ENCODE measurements at places on chromosomes 7 and 10.

GRCh38 chr10:73183667-73184281, 15.9 kb downstream of the FAM149B1 start:
- no peak for DNase-seq

DNA sequence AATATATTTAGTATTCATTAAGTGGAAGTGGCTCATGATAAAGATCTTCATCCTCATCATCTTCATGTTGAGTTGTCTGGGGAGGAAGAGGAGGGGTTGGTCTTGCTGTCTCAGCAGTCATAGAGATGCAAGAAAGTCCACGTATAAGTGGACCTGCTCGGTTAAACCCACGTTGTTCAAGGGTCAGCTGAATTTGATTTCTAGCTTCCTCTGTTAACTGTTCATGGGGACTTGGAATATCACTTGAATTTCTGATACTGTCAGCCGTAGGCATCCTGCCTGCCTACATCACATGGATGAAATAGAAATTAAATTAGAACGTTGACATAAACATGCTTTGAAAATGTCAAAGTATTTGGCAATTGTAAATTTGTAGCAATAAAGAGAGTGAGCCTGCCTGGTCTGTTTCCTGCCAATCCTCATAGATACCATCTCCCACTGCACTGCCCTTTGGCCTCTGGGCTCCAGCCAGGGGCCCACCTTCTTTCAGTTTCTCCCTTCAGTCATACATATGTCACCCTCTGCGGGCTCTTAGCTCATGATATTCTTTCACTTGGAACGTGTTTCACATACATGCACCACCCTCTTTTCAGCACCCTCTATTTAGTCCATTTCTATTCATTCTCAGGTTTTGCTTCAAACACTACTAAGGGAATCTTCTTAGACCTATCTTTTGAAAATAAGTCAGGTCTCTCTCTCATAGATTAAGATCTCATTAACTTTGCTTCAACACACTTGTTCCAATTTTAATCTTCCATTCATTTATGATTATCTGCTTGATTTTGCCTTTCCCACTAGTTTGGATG, 376.3 kb downstream of the IPMK start:
- no peak for DNase-seq

GRCh38 chr10:26095781-26096180, 120.8 kb upstream of the GAD2 start:
- DNase-seq = no peak

- DNase-seq = no peak
Measured at GRCh38 chr7:673681-674453, 52.6 kb upstream of the DNAAF5 start.

DNA sequence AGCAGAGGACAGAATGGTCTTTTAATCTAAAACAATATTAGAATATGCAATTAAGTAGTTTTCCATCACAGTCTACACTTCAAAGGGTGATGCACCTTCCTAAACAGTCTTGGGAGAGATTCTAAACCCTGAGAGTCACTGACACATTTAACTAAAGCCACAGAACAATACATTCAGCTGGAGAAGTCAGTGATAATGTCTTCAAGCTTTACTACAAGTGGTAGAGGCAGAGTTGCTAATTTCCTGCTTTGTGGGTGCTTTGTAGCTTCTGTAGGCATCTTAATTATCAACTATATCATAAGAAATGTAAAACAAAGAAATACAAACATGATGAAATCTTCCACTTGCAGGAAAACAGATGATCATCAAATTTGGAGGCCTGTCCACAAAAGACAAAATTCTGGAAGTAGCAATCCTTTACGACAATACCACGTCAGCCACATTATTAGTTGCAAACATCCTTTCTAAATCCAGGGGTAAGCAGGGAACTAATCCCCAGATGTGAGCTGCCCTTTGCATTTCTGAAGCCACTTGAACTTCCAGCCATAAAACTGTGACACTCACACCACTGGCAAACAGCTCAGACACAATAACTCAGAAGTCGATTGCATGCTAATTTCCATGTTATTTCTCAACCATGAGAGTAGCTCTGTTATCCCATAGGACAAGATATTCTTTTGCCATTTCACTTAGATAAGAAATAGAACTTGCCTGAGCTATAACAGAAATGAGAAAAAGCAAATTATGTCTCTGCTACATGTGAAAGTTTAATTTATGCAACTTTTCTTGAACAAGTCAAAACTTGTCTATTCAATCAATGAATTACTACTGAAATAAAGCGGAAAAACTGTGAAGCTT, 212.2 kb downstream of the FAM107B start:
- no peak for DNase-seq

DNA sequence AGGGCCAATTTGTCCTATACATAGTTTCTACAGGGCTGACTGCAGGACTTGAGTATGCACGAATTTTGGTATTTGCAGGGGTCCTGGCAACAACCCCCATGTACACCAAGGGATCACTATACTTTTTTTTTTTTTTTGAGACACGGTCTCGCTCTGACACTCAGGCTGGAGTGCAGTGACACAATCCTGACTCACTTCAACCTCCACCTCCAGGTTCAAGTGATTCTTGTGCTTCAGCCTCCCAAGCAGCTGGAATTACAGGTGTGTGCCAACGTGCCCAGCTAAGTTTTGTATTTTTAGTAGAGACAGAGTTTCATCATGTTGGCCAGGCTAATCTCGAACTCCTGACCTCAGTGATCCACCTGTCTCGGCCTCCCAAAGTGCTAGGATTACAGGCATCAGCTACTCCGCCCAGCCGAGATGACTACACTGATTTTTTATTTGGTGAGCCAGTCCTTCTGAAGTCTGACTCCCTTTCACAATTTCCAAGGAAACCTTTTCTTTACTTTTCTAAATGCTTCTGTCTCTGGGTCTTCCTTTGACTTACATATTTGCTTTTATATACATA, 19.8 kb downstream of the CFAP70 start:
- DNase-seq = no peak

- no peak for DNase-seq
Measured at GRCh38 chr7:4960363-4960762, 1.4 kb upstream of the MMD2 start.

DNA sequence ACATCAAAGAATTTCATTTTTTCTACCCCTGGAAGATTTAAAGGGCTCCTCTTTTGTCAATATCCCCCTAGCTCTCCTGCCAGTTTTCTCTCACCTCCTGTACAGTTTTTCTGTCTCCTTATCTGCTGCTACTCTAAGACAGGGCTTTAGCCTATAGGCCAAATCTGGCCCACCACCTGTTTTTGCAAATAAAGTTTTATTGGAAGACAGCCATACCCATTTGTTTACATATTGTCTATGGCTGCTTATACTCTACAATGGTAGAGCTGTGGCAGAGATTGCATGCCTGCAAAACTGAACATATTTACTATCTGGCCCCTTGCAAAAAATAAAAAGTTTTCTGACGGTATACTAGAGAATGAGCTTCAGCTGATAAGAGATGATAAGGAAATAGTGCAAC, 37.4 kb upstream of the GARS1 start:
- no peak for DNase-seq

- DNase-seq = no peak
Measured at GRCh38 chr7:156219307-156220077, 407.2 kb upstream of the SHH start.

DNA sequence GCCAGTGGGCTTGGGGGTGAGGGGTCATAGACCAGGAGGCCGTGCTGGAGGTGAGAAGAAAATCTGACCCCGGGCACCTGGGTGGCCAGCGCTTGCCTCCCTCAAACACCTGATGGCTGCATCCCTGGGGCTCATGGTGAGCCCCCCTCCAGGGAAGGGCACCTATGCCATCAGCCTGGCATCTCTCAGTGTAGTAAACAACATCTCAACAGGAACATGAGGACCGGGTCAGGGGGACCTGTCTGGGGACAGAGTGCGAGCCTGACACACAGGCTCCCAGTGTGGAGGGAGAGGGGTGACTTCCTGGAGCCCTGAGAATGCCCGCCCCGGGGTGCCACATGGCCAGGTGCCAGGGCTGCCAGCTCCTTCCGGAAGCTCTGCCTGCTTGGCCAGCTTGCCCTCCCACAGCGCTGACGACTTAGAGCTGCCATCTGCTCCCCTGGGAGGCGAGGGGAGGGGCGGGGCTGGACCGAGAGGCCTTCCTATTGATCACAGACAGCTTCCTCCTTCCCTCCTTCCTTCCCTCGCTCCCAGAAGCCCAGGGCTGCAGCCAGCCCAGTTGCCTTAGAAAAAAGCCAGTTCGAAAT, 12.3 kb downstream of the STX1A start:
- no peak for DNase-seq

GRCh38 chr7:101935521-101936141, 118.2 kb downstream of the CUX1 start:
- no peak for DNase-seq

GRCh38 chr10:317271-317769, 182.1 kb downstream of the ZMYND11 start:
- DNase-seq = no peak

GRCh38 chr7:6260291-6261187, 11.9 kb downstream of the CYTH3 start:
- DNase-seq = no peak

- no peak for DNase-seq
Measured at GRCh38 chr7:2649991-2650390, 18.2 kb downstream of the TTYH3 start.

DNA sequence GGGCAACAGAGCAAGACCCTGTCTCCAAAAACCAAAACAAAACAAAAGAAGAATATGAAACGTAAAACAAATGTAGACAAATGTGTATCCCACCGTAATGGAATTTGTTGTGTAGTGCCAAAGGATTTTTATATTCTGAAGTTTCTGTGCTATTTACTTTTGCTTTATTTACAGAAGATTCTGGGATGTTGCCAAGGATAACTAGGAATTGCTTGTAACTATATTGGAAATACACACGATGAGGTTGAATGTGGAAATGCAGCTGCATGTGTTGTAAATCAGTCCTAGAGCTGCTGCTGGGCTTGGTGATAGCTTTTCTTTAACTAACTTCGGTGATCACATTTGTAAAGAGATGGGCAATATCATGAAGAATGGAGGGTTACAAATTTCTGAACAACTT, 39.5 kb downstream of the GALNT17 start:
- no peak for DNase-seq

DNA sequence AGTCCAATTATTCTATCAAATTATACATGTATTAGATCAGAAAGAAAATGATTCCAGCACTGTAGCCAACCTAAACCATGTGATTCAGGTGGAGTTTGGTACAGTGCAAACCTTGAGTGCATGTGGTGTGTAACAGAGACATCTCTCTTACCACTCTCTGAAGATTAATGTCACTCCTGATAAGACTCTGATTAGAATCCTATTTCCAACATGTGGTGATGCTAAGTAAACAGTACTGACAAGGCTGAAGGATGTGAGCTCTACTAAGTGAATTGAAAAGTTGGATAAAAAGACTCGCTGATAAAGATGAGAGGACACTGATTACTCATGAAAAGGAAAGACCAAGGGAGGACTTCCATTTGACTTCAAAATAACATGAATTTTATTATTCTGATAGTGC, 232.0 kb downstream of the SDK1 start:
- no peak for DNase-seq

GRCh38 chr10:131211559-131211958, 100.0 kb downstream of the TCERG1L start:
- DNase-seq = no peak

DNA sequence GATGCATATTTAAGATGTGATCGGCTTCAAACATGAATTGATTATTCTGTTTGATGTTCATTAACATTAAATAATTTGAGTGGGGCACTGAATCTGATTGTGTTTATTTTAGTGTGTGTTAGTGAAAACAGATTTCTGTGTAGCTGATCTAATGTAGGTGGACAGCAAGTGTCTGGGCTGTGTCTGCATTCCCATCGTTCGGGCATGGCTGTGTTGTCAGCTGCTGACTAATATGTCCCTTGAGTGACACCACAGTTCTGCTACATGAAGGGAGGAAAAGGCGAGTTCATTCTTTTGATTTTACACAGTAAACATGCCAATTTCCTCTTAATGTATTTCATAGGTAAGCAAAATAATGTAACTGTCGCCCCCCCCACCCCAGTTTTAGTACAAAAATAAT, 203.0 kb downstream of the CNTNAP2 start:
- no peak for DNase-seq

GRCh38 chr10:79445977-79446757, 743 bp upstream of the ZCCHC24 start:
- peak; percentile 16 for DNase-seq

DNA sequence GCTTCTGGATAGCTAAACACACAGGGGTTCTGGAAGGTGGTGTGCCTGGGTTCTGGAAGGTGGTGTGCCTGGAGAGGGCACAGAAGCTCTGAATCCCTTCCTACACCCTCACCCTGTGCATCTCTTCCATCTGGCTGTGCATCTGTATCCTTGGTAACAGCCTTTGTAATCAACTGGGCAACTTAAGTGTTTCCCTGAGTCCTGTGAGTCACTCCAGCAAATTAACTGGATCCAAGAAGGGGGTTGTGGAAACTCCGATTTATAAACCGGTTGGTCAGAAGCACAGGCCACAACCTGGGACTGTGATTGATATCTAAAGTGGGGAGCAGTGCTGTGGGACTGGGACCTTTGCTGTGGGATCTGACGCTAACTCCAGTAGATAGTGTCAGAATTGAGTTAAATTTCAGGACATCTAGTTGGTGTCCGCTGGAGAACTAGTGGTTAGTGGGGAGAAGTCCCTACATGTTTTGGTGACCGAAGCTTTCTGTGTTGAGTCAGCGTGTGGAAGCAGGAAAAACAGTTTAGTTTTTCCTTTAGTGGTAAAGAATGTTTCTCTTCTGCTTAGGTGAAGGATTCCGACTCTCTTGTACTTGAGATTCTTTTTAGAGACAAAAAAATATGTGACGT, 228.1 kb downstream of the BMPER start:
- no peak for DNase-seq

DNA sequence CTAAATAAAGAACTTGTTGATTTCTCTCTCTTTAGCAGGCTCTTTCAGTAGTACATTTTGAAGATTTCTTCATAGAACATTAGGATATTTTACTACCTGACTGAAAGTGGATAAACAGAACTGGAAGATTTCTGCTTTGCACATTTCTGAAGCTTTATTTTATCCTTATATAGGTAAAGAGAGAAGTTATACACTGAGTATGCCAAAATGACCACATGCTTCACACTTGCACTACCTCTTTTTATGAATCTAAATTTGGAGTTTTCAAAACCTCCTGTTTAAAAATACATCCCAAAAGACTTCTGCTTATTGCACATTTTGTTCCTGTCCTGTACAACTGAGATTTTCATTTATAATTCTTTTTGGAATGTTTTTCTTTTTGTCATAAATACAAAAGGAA, 197.4 kb upstream of the PRPS1L1 start:
- no peak for DNase-seq

- no peak for DNase-seq
Measured at GRCh38 chr10:9645404-9645803, 1372.3 kb upstream of the CELF2 start.

- DNase-seq = peak; percentile 78
Measured at GRCh38 chr7:126993626-126994213, 259.0 kb downstream of the GRM8 start.

DNA sequence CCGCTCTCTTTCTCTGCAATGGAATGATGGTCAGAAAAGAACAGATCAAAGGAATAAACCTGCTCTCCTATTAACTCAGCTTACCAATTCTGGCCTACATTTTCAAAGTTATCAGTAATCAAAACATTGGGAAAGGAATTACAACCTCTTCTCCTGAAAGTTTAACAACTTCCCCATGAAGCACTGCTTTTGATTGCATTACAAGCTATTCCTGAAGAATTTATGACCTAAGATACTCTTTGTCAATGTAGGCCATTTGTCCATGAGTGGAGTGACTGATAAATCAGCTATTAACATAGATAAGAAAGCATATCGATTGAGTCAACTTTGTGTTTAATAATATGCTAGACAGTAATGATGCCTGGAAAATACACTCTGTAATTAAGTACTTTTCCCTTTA, 271.7 kb upstream of the C7orf33 start:
- DNase-seq = no peak
